ENCODE measurements at places on chromosomes 4 and X.

GRCh38 chr4:182185491-182185890 lies 57.7 kb upstream of the TENM3 start:
- no peak for DNase-seq

- DNase-seq: no peak
Observed at GRCh38 chr4:17189401-17189720, 290.9 kb upstream of the LDB2 start.

DNA sequence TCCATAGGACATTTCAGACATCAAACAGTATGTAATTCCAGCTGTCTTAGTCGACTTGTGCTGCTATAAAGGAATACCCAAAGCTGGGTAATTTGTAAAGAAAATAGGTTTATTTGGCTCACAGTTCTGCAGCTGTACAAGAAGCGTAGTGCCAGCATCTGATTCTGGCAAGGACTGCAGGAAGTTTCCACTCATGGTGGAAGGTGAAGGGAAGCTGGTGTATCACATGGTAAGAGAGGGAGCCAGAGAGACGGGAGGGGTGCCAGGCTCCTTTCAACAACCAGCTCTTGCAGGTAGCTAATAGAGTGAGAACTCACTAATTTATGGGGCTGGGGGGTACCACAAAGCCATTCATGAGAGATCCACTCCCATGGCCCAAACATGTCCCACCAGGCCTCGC lies 253.0 kb upstream of the FGF13 start:
- DNase-seq: no peak

DNA sequence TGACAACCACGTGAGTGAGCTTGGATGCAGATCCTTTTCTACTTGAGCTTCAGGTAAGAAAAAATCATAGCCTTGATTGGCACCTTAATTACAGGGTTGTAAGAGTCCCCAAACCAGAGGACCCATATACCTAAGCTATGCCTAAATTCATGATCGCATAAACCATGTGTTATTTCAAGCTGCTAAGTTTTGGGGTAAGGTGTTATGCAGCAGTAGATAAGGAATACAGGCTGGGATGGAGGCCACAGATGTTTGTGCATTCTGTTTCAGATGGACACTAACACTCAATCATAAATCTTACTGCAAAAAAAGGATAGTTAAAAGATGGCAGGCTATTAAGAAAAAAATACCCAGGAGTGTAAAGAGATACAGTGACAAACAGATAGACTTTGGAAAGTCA lies 112.3 kb downstream of the ASB9 start:
- no peak for DNase-seq

- no peak for DNase-seq
Observed at GRCh38 chr4:98618680-98619079, 39.7 kb downstream of the TSPAN5 start.

GRCh38 chrX:131543774-131544173 lies at the start of gene OR13H1:
Gene OR13H1 (plus strand): TSS chrX:131544074. CDS start chrX:131544074, 0 bp downstream.
- DNase-seq: no peak

GRCh38 chr4:182207830-182208396 lies 35.3 kb upstream of the TENM3 start:
- no peak for DNase-seq

DNA sequence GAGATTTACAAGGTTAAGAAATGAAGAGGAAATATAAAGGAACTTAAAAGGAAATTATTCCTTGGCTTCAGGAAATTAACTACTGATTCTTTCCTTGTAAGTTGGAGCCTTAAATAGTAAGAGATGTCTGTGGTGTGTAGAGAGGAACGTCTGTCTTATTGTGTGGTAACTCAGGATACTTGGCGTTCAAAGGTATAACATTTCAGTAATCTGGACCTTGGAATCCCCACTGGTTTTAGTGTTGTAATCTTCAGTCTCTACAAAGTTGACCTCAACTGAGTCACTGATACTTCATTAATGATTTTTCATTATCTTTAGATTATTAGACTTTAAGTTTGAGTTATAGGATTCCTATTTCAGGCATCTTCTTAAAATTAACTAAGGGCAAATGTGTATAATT lies 79.1 kb upstream of the LSM6 start:
- no peak for DNase-seq

DNA sequence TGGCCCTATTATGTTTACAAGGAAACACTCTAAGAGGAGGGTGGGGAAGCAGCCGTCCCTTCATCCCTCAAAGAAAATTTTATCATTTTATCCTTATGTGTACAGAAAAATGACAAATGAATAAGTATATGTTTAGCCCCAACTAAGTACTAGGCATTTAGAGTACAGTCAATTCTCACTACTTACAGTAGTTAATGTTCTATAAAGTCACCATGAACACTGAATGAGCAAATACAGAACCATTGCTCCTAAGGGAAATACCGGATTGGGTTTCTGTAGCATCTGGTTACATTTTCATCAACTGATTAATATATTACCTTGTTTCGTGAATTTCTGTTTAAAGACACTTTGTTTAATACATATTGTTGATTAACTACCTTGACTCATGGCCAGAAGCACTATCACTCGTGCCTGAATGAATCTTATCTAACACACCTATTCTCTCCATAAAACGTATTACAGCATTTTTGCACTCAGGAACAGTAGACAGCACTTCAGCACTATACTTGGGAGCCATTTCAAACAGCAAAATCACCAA lies 109.3 kb downstream of the ASB9 start:
- DNase-seq: no peak

DNA sequence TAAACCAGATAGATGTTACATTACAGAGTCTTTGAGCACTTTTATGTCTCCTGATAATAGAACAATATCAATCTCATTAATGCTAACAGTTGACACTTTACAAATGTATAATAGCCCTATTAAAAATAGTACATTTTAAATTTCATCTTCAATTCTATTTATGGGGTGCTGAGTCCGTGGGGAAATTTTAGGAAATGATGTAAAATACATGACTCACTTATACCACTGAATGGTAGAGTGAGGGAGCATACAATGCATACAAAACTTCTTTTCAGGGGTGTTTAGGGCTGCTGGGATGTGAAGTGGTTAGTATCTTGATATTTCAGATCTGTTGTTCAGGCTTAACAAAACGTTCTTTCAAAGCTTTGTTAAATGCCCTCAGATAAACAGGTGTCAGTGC lies 696.2 kb downstream of the TRAM1L1 start:
- no peak for DNase-seq

DNA sequence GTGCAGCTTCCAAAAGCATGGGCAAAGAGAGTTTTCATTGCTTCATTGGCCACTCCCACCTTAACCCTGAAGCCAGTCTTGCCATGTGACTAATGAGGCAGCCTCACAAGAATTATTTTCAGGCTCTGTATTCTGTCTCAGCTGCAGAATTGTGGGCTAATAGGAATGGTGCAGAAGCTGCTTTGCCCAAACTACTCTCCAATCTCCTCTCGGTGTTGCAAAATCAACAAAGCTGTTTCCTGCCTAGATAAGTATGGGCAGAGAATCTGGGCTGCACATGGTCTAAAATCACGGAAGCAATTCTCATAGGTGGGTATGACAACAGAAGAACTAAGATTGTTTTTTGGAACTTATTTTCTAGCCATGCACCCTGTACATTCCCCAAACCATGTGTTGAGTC lies 31.4 kb downstream of the PPP1R2C start:
- no peak for DNase-seq

DNA sequence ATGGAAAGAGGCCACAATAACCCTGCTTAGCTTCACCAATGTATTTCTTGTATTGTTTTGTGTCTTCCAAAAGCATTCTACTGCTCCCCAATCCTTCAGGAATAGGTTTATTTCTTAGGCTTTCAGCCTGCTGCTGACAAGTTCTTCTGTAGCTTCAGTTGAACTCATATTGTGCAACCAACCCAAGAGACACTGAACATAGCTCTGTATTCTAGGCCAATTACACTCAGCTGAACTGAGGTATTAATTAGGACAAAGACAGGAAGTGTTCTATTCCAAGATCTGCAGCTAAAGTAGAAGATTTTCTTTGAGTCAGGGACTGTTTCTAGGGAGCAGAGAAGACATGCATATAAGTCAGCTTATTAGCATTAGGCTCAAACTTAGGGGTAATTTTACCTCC lies 151.8 kb downstream of the LHFPL1 start:
- no peak for DNase-seq

DNA sequence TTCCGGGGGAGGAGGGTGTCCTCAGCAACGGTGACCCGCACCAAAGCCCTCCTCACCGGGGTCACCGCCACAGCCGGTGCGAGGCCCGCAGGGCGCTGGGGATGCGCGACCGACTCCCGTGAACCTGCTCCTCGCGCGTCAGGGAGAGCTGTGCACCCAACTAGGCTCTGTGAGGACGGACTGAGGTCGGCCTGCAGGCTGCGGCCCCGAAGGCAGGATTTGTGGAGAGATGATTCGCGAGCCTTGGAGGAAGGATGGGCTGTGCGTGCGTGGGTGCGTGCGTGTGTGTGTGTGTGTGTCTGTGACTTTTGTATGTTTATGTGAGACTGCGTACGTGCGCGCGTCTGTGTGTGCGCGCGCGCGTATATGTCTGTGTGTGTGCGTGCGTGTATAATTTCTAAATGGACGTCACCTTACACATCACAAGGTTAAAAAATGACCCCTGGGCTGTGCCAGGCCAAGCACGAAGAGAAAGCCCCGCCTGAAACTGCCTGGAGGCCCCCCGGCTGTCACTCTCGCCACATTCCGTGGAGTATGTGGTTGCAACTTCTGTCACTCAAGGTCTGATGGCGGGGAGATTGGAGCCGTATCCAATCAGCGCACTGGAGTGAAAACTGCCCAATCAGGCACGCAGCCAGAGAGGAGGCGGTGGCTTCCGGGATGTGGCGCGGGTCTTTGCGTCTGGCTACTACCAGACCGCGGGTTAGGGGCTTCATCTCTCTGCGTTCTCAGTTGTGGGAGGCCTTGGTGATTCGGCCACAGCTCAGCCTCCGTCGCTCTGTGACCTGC lies at the start of gene ZNF141:
Gene ZNF141 (plus strand): TSS at position 672 of the 789 bp plus-strand sequence. CDS start 170 bp downstream, outside the sequence.
- DNase-seq: peak; percentile 93

- DNase-seq: no peak
Observed at GRCh38 chr4:118916691-118917289, 28.1 kb downstream of the SYNPO2 start.
